ENCODE measurements at places on chromosomes 6 and 20.
A peak's percentile ranks its signal among the peaks of the same experiment; 100 is the strongest.

GRCh38 chr20:44176833-44177534, 10.0 kb downstream of the JPH2 start:
- no peak for DNase-seq

DNA sequence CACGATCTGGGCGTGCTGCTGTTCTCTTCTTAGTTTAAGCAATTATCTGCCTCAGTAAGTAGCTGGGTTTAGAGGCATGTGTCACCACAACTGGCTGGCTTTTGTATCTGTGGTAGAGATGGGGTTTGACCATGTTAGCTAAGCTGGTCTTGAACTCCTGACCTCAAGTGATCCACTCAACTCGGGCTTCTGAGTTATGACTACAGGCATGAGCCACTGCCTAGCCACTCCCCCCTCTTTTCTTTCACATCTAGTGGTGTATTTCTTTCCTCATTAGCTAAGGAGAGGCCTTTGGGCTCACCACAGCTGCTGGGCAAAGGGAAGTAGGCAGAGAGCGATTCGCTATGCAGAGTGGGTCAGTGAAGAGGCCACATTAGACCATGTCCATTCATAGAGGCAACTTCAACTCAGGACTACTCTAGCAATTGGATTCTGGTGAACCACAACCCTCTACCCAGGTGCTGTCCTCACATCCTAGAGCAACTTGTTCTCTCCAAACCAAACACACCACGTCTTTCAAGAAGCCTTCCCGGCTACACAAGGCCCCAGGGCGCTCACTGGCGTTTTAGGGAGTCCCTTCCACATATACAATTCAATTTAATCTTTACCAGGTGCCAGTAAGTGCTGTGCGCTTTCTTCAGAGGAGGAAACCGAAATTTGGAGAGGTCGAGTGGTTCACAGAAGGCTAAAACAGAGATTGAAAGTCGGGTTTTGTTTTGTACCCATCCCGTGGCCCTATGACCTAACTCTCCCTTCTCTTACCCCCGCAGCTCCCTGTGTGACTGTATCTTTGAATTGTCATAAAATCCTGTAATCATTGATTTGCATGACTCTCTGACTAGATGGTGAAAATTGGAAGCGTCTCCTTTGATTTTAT, 26.5 kb upstream of the GFOD1 start:
- DNase-seq, result no peak

- DNase-seq, result no peak
Observed at GRCh38 chr20:44961870-44962267, 1.7 kb upstream of the TOMM34 start.

GRCh38 chr6:90319044-90319443, 22.4 kb upstream of the BACH2 start:
- no peak for DNase-seq

DNA sequence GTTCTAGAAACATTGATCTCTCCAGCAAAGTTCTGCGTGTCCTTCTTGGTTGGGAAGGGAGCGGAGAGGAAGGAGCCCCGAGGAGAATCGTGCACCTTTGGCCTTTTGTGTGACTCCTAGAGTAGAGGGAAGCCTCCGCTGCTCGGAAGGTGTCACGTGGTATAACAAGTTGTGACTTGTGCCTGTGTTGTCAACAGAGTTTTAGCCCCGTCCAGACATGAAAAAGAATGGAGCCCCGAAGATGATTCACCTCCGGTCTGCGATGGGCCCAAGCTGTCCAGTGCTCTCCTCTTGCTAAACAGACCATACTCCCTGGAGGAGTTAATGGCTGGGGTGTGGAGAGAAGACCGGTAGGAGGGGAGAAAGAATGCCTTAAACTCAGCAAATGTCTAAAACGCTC, 7.0 kb downstream of the EYA2 start:
- no peak for DNase-seq

- no peak for DNase-seq
Observed at GRCh38 chr6:132764370-132764769, 6.7 kb upstream of the VNN2 start.

GRCh38 chr20:6057691-6058090, 3.8 kb upstream of the LRRN4 start:
- no peak for DNase-seq

GRCh38 chr6:32447932-32448331, 8.2 kb downstream of the HLA-DRA start:
- no peak for DNase-seq

DNA sequence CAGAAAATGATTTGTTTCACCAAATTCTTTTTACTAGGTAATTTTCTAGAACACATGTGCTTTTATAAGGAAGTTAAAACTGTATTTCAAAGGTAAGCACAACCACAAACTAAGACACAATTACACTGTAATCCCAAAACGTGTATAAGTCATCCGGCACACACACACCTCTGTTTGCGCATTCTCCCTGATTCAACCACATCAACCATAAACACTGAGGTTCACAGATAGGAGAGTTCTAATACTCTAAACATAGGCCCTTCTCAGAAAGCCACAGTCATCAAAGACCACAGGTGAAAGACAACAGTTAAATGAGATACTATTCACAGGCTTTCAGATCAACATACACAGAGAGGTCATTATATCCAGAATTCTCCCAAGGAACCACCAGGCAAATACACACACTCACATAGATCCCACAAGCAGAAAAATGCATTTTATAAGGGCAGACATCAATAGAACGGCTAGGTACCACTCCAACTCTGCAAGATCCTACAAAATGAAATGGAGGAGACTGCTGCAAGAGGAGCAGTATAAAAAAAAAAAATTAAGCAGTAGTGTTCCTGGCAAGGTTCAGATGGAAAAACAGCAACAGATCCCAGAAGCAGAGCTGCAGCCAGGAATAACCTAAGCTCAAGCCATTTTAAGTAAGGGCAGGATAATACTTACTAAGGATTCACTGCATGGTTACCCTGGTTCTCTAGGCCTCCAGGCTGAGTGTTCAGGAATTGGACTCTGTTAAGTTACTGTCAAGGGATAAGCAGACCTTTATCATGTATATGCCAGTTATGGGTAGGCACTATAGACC, 6.6 kb upstream of the FBXO9 start:
- no peak for DNase-seq

DNA sequence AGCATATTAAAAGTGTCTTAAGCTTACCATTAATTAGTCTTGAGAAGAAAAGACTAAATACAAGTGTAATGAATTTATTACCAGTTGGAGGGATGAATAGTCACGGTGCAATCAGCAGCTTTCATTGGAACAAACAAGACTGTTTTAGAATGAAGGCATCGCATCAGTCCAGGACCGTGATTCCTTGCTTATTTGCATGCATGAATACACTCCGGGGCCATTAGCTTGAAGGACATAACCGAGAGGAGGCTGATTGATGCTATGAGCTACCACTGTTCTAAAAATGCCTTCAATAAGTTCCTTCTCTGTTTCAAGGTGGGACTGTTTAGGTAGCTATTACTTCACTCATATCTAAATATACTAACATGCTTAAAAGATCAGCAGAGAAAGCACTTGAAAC, 17.9 kb downstream of the PROKR2 start:
- no peak for DNase-seq

- no peak for DNase-seq
Observed at GRCh38 chr20:41178904-41179432, 41.6 kb downstream of the PLCG1 start.

- DNase-seq, result no peak
Observed at GRCh38 chr20:46543959-46544358, 6.5 kb downstream of the OCSTAMP start.

GRCh38 chr6:122859676-122860075, 70.6 kb downstream of the SMPDL3A start:
- DNase-seq, result no peak

- no peak for DNase-seq
Observed at GRCh38 chr20:31551163-31552081, 37.2 kb downstream of the HM13 start.

DNA sequence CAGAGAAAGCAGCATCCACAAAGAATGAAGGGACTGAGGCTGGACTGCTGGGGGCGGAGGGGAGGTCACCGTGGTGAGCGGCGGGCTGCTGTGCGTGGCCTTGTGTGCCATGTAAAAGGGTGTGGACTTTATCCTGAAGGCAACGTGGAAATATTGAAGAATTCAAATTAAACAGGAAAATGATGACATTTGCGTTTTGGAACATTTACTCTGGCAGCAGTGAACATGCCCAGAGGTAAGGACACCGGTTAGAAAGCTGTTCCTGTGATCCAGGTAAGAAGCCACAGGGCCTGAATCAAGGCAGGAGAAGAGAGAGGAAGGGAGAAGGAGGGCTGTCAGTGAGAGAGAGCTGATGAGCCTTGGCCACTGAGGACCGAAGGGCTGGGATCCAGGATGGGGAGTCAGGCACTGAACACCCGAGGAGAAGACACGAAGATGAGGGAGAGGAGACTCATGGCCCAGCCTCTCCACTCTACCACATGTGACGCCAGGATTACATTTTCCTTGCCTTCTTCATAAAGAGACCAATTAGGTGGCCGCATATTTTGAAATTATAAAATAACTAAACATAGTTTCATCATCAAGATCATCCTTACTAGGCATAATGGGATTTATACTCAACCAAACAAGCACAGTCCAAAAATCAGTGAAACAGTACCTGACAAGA, 58.4 kb downstream of the TRAM2 start:
- DNase-seq, result no peak

GRCh38 chr6:131565056-131565455, 8.0 kb upstream of the ARG1 start:
- no peak for DNase-seq

DNA sequence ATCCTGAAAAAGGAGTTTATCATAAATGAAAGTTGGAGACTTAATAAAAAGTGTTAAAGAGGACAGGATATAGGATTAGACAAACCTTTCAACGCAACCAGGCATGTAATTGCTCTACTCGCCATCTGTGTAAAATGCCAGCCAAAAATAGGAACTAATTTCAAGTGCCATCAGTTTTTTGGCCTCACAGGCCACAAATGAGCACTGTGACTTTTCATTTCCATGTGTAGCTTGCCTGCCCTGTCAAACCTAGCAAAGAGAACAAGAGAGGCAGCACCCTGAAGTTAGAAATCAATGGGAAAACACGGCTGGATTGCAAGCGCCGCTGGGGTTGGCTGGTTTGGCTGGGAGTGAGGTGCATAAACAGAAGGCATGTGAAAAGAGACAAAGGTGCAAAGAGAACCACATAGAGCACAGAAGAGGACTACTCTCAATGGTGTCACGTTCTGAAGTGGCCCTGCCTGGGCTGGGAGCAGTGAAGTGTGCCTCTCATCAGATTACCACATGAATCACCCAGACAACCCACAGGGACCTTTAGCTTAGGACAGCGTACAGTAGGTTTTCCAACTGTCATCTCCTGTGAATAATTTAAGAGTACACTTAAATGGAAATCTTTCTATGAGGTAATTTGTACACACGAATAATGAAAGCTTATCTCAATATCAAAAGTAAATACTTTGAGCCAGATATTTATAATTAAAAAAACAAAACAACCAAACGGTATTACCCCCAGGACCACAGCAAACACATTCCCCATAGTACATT, 78.0 kb upstream of the NHSL1 start:
- no peak for DNase-seq

GRCh38 chr6:2111162-2111677, 134.2 kb downstream of the GMDS start:
- DNase-seq, result peak; percentile 12

GRCh38 chr6:132017942-132018341, 66.8 kb upstream of the CCN2 start:
- DNase-seq, result no peak

GRCh38 chr6:138403324-138403800, 661 bp upstream of the HEBP2 start:
- DNase-seq, result no peak

DNA sequence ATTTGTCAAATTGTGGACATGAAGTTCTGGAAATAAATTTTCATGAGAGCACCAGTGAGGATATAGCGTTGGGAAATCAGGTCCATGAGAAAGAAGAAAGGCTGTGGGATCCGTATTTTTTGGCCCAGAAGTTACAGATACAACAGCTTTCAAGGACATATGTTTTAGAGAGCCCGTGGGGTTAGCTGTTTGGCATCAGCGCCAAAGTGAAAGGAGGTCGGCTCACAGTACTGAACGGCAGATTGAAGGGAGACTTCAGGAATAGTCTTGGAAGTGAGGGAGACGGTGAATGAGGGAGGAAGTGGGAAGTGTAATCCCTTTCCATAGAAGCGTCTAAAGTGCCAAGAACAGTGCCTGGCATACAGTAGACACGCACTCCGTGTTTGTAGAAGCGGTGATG, 31.8 kb downstream of the ZDHHC14 start:
- DNase-seq, result no peak

GRCh38 chr6:159506048-159506447, 187.0 kb downstream of the SOD2 start:
- no peak for DNase-seq

GRCh38 chr6:148520109-148520841, 177.6 kb downstream of the SASH1 start:
- DNase-seq, result no peak

DNA sequence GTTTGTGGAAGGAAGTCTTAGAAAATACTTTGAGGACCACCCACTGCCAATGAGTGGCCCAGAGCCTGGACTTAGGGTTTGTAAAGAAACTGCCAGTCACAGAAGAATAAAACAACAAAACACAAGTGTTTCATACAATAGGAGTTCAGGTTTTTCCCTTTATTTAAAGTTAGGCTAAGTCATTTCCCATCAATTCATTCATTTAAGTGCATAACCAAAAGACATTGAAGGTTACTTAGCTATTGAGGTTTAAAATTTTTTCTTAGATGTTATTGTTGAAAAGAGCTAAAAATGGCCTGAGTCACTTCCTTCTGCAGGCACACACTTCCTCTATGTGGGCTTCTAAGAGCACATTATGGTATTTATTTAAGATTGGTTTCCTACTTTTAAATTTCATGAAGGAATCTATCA, 54.2 kb downstream of the ARMC2 start:
- no peak for DNase-seq

DNA sequence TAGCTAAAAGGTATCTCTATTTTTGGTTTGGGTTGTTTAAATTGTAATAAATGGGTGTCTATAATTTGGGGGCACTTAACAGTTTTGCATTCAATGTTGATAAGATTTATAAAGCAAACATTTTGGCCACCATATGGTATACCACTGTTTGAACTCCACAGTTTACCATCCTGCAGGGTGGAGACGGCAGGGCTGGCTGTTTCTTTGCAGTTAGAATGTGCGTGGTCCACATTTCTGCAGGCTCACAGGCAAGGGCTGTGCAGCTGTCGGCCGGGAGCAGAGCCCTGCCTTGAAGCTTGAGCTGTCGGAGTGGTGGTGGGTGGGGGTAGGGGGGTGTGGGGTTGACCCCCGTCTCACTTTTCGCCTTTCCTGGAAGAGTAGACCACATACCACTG, 135.9 kb downstream of the CDH4 start:
- no peak for DNase-seq

DNA sequence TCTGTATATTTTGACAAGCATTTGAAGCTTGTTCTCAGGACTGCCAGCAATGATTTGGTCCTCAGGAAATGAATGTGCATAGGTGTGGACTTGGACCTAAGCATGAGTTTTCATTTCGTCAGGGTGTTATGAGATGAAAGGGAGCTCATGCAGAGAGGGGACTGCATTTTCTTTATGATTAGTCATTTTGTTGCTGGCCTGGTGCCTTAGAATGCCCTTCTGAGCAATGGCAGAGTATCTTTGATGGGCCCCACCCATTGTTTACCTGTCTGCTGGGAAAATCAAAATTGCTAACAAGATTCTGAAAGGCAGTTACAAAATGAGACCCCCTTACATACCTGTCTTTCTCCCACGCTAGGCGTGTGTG, 51.5 kb upstream of the MTHFD1L start:
- DNase-seq, result peak; percentile 28

- DNase-seq, result no peak
Observed at GRCh38 chr6:56649782-56650181, 7.1 kb upstream of the DST start.

- DNase-seq, result no peak
Observed at GRCh38 chr6:156832231-156832647, 55.1 kb downstream of the ARID1B start.

Measured in Panc1 (cell line).